NCI-H510A (cell line): ENCODE measurements at places on chromosomes 13 and 19.

DNA sequence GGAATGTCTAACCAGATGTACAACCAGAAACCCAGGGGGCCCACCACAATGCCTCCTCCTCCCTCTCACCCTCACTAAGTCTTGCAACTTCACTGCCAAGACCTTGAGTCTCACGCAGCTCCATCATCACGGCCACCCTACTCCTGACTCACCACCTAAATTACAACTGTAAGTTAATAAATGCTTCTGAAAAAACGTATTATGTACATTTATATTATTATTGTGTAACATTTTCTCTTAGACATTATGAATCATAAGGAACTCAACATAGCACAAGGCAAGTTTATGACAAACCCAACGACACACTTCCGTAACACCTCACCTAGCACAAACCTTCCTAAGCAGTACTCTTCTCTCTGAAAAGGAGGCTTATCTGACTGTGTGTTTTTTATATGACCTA lies 20.7 kb downstream of the MIPEP start:
- no peak for DNase-seq

GRCh38 chr13:95457294-95457693 lies 95.2 kb upstream of the CLDN10 start:
- no peak for DNase-seq

- no peak for DNase-seq
These were observed 5.1 kb upstream of the EPS8L1 start for GRCh38 chr19:55070466-55071128.

- no peak for DNase-seq
These were observed 18.0 kb upstream of the RFXAP start for GRCh38 chr13:36801035-36801434.

DNA sequence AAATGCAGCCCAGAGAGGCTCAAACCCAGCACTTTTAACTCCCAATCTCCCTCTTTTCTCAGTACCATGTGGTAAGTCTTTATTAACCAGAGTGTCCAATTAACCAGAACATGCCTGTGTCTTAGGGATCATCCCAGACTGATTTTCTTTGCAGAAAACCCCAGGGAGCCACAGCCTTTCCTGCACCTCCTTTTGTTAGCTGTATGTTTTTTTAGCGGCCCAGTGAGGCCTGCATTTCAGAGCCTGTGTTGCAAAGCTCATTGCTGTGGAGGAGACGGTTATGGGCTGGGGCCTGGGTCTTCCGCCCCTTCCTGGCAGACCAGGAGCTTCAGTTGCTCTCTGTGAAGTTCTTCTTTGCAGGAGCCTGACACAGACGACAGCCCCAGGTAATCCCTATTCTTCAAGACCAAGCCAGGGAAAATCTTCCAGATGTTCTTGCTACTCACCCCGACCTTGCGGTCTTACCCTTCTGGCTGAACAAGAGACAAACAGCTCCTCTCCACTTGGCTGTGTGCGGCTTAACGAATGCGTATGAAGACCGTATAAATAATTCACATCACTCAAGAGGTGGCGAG lies 70.7 kb upstream of the TSHZ3 start:
- no peak for DNase-seq

DNA sequence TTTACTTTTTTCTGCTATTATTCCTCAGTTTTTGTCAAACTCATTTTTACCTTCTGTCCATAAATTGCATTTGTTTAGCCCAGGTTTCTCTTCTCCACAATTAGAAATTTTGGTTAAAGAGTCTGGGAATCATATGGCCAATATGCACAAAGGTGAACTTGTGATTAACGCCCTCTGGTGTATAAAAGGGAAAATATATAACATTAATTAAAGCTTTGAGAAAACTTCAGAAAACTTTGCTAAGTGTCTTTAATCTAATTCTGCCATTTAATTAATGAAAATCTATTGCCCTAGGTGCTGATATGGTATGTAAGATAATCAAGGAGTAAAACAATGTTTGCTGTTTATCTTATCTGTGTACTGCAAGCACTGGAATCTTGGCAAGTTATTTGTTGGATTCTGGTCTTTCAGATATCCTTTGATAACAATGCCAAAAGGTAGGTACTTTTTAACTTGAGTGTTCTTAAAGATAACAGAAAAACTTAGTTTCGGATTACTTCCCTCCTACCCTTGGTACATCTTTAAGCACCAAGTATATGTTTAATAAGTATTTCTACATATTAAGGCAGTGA lies 402.6 kb downstream of the SUCLA2 start:
- DNase-seq = no peak

DNA sequence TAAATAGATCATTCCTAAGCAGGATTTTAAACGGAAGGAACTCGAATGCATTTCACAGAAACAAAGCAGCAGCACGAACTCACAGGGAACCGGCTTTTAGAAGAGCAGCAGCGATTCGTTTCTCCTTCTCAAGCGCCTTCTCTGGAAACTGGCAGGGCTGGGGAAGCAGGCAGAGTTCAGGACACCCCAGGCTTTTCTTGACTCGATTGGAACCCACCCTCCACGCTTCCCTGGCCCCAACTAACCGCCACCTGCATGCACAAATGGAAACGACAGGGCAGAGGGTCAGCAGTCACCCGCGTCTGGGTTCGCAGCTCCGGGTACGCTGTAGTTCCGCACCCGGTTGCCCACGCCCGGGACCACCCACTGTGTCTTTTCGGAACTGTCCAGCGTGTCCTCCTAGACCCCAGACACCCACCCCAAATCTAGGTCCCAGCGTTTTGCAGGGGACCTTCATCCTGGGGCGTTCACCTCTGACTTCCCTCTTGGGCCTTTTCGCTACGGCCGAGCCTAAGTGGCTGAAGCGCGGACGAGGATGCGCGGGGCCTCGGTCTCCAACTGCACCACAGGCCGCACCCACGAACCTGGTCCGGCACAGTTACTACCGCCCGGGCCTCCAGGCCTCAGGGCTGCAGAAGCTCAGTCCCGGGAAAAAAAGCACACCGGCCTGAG lies 500 bp downstream of the ZFP30 start:
- DNase-seq = peak; percentile 30

DNA sequence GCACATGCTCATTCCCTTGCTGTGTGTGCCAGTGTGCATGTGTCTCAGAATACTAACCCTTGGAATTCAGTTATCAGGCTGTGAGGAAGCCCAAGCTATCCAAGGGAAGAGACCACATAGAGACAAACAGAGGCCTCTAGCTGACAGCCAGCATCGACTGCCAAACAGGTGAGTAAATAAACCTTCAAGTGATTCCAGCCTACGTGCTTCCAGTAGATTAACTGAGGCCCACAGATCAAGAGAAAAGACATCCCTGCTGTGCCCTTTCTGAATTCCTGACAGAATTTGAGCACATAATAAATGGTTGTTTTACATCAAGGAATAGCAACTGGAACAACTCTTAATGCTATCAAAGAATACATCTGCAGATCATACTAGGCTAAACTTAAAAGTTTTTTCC lies 17.5 kb downstream of the ZC3H13 start:
- no peak for DNase-seq

GRCh38 chr19:48970923-48971395 lies 5.8 kb downstream of the FTL start:
- DNase-seq = peak; percentile 44

GRCh38 chr19:3607303-3608078 lies 816 bp upstream of the TBXA2R start:
- DNase-seq = no peak

GRCh38 chr13:78998630-78999315 lies 339.8 kb upstream of the OBI1 start:
- no peak for DNase-seq

GRCh38 chr13:110726726-110727125 lies 13.2 kb downstream of the ING1 start:
- DNase-seq = peak; percentile 67

GRCh38 chr19:40266119-40266518 lies 19.0 kb downstream of the AKT2 start:
- DNase-seq = no peak

GRCh38 chr19:18596752-18597157 lies 8.2 kb downstream of the REX1BD start:
- no peak for DNase-seq

DNA sequence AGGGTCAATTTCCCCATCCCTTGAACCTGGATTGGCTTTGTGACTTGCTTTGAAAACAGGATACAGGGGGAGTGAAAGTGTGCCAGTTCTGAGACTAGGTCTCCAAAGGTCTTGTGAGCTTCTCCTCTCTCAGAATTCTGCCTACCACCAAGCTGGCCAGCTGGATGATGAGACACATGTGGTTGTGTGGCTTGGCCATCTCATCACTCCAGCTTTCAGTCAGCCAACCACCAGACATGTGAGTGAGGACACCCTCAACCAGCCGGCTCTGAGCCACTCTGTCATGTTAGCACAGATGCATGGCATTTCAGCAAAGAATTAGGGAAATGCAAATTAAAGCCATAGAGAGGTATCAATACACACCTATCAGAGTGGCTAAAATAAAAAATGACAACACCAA lies 29.5 kb downstream of the ENOX1 start:
- DNase-seq = no peak

- DNase-seq = no peak
These were observed 183.4 kb downstream of the RBM26 start for GRCh38 chr13:79222427-79223205.

DNA sequence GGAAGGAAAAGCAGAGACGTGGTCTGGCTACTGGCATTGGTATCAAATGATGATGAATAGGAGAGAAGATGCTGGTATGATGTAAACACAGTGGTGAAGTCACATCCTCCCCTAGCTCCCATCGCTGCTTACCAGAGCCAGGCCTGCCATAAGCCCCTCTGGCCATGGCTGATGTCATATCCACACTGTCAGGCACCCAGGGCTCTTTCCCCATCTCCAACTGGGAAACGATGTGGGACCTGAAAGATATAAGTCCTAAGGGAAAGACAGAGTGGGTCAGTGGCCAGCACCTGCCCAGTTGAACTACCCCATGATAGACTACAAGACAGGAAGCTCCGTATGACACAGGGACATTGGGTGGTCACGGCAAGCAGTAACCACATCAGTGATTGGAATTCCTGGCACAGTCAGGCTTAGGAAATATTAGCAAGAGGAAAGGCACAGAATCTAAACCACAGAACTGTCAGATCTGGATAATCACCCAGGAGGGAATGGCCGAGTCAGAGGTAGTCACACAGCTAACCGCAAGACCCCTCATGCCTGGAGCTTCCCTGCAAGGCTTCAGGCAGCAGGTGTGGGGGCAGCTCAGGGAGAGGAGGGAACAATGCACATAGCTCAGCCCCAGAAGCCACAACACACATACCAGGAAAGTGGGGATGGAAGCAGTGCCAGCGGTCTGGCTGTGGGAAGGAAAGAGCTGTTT lies 3.8 kb downstream of the ZNF792 start:
- DNase-seq = no peak

DNA sequence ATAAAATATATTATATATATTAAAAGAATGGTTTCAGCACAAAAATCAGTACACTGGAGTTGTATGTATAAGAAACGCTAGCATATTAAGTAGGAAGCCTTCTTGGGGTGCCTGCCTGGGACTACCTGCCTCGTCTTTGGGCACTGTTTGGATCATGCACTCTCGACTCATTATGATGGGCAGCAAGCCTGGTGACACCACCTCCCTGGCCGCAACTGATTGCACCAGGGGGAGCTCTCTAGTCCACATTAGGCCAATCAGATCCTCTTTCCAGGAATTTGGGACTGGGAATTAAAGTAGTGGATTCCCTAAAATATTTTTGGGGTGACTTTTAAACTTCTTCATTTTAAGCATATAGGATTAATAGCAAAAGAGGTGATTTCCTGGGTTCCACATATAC lies 56.0 kb upstream of the RGCC start:
- DNase-seq = no peak

- no peak for DNase-seq
These were observed 72.7 kb downstream of the DOCK9 start for GRCh38 chr13:98905199-98905598.

GRCh38 chr19:34482380-34483250 lies 1.1 kb downstream of the WTIP start:
- no peak for DNase-seq

DNA sequence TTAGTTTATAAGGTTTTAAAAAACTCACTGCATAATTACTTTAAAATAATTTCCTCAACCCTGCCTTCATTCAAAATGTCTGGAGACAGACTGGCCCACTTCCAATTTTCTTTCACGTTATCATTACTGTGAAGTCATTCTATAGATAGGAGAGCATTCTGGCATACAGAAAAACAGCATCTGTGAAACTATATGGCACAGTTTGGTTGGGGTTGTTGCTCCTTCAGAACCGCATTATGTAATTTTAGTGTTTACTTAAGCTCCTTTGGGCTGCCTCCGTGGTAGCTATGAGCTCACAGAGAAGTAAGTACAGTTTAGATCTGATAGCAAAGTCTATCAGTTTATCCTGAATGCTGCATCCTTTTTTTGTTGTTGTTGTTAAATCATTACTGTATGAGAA lies 104.3 kb downstream of the KCNRG start:
- DNase-seq = no peak

- no peak for DNase-seq
These were observed 6.6 kb downstream of the GRIN3B start for GRCh38 chr19:1006711-1007398.

- no peak for DNase-seq
These were observed 556 bp downstream of the TRIP10 start for GRCh38 chr19:6739883-6740588.

DNA sequence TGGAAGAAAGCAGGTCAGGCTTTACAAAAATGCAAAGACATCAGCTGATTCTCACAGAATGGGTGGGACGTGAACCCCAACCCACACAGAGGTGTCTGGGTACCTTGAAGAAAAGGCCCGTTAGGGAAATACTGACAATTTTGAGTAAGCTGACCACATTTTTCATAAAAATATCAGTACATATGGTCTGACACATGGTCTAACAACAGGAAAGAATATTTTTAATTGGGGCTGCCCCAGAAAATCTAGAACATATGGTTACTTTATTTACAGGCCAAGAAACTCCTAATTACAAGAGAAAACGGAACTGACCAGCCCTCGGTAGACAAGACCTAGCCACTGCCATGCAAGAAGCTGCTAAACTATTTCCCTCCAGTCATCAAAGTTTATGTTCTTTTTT lies 48.7 kb upstream of the ITM2B start:
- no peak for DNase-seq

DNA sequence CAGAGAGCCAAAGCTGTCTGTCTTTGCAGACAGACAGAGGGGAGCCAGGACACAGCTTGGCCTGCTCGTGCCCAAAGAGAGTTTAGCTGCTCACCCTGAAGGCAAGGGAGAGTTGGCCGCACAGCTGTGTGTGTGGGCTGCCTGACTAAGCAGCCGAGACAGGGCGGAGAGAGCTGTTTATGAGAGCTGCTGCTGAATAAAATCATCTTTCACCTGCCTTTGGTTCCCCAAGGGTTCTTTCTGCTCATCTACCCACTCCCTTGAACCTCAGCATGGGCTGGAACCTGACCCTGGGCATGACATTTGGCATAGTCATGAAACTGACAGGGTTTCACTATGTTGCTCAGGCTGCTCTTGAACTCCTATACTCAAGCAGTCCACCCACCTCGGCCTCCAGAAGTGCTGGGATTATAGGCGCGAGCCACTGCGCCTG lies 98.2 kb downstream of the RBM26 start:
- DNase-seq = no peak

DNA sequence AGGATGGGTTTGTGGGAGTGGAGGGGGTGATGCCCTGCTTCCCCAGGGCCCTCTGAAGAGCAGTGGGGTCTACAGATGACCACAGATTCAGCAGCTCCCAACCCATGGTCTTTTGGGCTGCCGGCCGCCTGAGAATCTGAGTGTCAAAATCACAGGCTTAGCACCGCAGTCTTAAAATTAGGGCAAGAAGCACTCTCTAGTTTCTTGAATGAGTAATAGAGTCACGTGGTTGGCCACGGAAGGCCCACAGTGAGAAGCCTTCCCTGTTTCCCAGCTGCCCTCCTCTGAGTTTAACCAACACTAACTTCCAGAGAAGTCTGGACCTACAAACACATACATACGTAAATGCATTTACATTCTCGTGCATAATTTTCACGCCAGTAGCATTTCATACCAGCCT lies 5.2 kb downstream of the PRMT1 start:
- no peak for DNase-seq
